ENCODE measurements at places on chromosomes 3 and 15. TPM values are rescaled to one million over a fixed set of nuclear protein-coding genes. Genes with fewer than 3 reads are reported as not detected.

GRCh38 chr15:66948294-66948693 lies 117.1 kb upstream of the SMAD3 start:
- DNase-seq = peak; percentile 45

DNA sequence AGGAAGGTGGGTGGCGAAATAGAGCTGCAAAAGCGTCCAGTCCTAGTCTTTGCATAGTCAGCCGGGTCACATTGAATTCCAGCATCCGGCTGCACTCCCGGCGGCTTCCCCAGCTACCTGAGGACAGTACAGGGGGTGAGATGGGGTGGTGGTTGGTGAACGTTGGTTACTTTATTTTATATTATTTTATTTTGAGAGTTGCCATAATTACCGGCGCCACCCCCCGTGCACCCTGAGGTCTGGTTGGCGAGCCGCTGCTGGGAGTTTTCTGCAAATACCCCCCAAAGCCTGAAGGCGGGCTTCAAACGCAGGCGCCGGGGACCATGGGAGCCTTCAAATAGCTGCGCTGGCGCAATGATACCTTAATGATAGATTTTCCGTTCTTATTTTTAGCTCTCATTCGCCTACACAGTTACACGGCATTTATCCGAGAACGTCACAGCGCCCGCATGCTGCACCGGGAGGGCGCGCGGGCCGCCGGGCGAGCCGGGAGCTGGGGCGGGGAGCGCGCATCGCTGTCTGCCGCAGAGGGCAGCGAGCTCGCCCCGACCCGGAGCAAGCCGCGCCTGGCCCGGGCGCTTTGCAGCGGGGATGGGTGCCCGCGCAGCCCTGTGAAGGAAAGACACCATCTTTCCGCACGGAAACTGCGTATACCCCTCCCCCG lies 756 bp upstream of the RASGRF1 start:
- DNase-seq = no peak

- no peak for DNase-seq
Measured at GRCh38 chr3:2838546-2839157, 271.5 kb downstream of the IL5RA start.

GRCh38 chr3:38371541-38372213 lies 25.1 kb downstream of the XYLB start:
- DNase-seq = no peak

GRCh38 chr15:59138243-59138642 lies 33.3 kb downstream of the CCNB2 start:
- DNase-seq = peak; percentile 48

Gene HTR3E
- total RNA-seq = not detected

GRCh38 chr3:171986757-171987518 lies 52.4 kb upstream of the FNDC3B start:
- DNase-seq = no peak

Gene TNNC1
- 2.0 TPM for total RNA-seq

Gene PLSCR5
- not detected for total RNA-seq

DNA sequence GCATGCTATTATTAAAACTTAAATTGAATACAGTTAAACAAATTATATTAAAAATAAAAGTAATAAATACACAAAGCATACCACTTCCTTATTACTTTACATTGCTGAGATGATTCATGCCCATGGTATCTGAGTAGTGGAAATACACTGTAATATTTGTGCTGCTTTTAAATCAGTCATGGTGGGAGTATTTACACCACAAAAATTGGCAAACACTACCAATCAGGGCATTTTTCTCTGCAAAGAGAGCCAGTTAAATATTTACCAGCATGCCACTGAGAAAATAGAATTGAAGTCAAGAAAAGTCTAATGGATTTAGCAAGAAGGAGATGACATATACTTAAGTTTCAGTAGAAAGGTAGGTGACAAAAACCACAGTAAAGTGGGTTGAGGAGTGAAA lies 19.6 kb downstream of the PPARG start:
- DNase-seq = peak; percentile 78

Gene SMCO1
- total RNA-seq = not detected

- DNase-seq = no peak
Measured at GRCh38 chr3:8166014-8166413, 335.6 kb upstream of the LMCD1 start.

Gene AP3B2
- 5.8 TPM for total RNA-seq

GRCh38 chr3:177800561-177800960 lies 603.3 kb upstream of the TBL1XR1 start:
- no peak for DNase-seq

GRCh38 chr3:8658306-8659212 lies 14.0 kb upstream of the SSUH2 start:
- peak; percentile 92 for DNase-seq

Gene CCR8
- total RNA-seq = not detected

Gene EXD1
- total RNA-seq = not detected

- no peak for DNase-seq
Measured at GRCh38 chr15:63076714-63077046, 34.1 kb downstream of the TPM1 start.

Gene PDIA5
- 59.1 TPM for total RNA-seq

- no peak for DNase-seq
Measured at GRCh38 chr3:70603103-70603502, 290.7 kb upstream of the MDFIC2 start.

DNA sequence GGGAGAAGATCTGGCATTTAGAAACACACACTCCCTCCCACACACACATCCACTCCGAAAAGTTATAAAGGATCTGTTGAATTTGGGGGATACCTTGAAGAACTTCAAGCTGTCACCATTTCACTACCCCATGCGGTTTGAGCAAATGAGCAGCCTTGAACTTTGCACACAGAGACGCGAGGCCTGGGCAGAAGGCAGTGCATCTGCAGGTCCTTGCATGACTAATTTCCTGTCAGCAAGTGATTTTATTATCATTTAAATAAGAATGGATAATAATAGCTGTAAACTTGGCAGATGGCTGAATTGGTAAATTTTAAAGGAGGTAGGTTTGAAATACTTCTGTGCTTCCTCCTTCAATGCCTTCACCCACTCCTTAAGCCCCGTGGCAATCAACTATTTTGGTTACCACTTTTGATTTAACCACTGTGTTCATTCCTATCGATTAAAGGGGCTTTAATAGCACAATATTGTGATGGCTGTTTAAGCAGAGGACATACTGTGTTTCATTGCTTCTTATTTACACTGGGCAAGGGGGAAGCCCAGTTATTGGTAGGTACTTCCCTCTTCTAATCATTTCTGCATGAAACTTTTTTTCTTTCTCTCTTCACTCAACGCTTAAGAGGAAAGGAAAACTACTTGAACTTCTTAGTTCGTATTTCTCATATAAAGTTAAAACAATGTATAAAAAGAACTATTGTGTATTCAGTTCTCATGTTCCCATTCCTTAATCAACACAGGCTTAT lies 108.1 kb downstream of the ROBO2 start:
- DNase-seq = no peak

- no peak for DNase-seq
Measured at GRCh38 chr3:55885721-55886120, 398.6 kb upstream of the WNT5A start.

DNA sequence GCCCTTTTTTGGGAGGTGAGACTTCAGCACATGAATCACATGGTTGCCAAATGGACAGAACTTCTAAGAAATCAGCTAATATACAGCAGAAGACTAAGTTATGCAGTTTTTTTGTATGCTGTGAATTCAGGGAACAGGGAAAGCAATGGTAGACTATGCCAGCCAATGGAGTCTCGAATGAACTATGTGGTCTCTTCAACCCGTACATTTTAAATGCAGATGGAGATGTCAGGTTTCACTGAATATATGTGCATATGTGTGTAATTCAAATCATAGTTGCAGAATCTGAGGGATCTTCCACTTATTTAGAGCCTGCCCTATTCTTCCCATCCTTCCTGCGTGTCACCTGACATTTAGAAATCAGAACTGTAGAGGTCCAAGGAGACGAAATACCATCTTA lies 187.9 kb downstream of the SLCO3A1 start:
- DNase-seq = no peak

DNA sequence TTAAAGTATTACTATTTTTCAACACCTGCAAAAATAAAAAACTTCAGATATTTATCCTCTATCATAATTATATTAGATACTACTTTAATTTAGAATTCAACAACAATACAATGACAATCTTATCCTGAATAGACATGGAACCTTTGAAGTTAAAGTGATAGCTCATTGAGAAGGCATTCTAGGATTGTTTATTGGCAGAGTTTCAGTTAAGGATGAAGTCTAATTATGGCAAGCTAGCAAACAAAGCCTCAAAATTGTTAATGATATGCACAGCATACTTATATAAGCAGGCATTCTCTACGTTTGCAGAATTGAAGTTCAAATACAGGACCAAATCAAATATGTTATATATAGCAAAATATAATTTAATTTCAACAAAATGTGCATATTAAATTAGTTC lies 91.2 kb upstream of the ABI3BP start:
- DNase-seq = no peak

GRCh38 chr3:139586420-139587017 lies 47.0 kb upstream of the RBP1 start:
- DNase-seq = no peak

GRCh38 chr3:177358977-177359592 lies 161.8 kb upstream of the TBL1XR1 start:
- peak; percentile 10 for DNase-seq

Gene ZNF148
- total RNA-seq = 62.9 TPM

DNA sequence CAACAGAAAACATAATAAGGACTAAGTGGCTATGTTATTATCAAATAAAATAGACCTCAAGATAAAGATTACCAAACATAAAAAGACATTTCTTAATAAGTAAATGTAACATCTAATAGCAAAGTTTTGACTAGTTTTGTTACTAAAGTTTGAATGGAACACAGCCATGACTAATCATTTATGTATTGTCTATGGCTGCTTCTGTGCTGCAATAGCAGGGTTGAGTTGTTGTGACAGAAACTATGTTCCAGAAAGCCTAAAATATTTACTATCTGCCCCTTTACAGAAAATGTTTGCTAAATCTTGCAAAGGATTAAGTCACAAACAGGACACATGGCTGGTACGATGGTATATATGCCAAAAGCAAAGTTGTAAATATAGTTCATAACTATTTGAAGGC lies 37.9 kb upstream of the MYH15 start:
- peak; percentile 32 for DNase-seq

DNA sequence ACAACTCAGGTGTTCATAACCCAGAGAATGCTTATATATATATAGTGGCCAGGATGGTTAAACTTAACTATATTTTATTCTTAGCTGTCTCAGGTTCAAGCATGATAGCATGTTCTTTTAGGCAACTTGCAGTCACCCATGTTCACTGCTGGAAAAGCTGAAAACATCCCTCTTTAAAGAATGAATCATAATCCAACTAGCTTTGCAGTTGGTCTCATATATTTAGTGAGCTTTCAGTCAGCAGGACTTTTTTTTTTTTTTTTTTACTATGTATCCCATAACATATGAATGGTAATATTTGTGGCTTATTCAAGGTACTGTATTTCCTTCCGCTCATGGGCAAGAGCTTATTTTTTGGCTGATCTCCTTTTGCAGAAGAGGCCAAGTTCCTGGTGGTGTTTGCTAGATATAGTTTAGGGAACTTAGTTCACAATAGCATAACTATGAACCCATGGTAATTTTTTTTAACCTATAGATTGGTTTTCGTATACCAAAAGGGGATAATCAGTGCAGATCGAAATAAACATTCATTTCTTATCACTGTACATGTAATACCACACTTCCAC lies 77.6 kb downstream of the CMSS1 start:
- no peak for DNase-seq

Gene MRPL3
- 164 TPM for total RNA-seq

DNA sequence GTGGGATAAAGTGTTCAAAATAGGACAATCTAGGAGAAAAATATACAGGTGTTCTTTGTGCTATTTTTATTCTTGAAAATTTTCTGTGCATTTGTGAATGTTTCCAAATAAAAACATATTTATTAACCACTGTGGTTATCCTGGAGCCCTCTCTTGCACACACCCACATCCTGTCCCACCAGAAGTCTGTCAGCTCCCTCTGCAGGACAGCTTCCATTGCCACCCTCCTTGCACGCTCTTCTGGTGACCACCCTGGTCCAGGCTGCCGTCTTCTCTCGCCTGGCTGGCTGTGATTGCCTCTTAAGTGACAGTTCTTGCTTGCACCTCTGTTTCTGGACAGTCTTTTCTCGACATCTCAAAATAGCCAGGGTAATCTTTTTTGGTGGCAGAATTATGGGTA lies 394.0 kb downstream of the LRTM1 start:
- DNase-seq = no peak

Gene SLC28A2
- not detected for total RNA-seq

Gene ZBED2
- 0.09 TPM for total RNA-seq

- no peak for DNase-seq
Measured at GRCh38 chr15:57675481-57676181, 30.9 kb upstream of the POLR2M start.

Gene PDCD10
- 90.7 TPM for total RNA-seq

DNA sequence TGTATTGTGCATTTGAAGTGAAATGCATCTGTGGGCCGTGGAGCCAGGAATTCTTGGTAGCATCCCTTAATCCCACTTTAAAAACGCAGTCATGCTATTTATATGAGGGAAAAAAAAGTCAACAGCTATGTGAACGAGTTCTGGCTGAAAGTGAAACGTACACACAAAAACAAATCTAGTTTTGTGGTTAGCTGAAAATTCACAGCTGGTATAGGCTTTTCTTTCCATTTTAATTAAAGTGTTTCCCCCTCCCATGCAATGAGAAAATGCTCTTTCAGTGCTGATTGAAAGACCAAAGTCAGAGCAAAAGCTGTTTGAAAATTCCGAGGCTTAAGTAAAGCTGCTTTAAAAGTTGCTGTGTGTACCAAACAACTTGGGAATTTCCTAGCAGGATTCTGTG lies 297.4 kb downstream of the PLCL2 start:
- no peak for DNase-seq

DNA sequence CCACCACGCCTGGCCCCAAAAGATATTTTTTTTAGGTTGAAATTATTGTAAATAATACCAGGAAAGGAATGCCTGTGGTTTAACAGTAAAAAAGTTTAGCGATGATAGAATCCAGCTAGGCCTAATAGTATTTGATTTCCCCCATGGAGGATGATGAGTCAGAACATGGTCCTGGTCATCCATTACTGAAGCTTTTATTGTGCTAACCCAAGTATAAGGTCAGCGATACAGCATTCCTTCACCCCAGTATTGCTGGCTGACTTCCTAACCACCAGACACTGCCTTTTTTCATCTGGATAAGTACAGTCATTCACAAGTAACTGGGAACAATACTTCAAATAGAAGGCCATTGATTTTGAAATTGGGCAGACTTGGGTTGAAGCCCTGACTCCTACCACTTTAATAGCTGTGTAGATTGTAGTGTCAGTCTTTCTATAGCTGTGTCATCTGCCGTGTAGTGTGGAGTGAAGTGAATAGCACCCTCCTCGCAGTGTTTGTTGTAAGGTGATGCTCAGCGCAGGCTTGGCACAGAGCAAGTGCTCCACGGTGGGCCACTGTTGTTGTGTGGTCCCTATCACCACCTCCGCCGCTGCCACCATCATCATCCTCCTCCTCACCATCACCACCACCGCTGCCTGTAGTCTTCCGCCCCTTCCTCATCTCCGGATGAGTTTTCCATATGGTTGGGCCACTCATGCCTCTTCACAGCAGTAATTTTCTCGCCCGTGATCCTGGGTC lies 436.0 kb upstream of the TPM1 start:
- peak; percentile 99 for DNase-seq

Measured in fibroblast of the aortic adventitia (primary cell).